PC-9 (cell line): ENCODE measurements at places on chromosomes 11 and 22.

GRCh38 chr11:70111269-70112016, 33.3 kb downstream of the ANO1 start:
- peaks cover 85% of the 10 kb centered on the region for H3K36me3 ChIP-seq
- H3K27ac ChIP-seq = no peak overlapping the region
- no peak overlapping the region for H3K4me3 ChIP-seq
- no peaks in the 10 kb centered on the region for H3K27me3 ChIP-seq

- peaks cover 37% of the 10 kb centered on the region for H3K36me3 ChIP-seq
- H3K4me1 ChIP-seq = peaks cover 43% of the 10 kb centered on the region
- peak overlapping the region; percentile 71; the same call in 1 of the 2 replicates for H3K4me3 ChIP-seq
- peak overlapping the region; percentile 88 for H3K27ac ChIP-seq
Observed at GRCh38 chr11:70400643-70401042, 2.3 kb downstream of the CTTN start.

- H3K27me3 ChIP-seq = no peaks in the 10 kb centered on the region
- H3K36me3 ChIP-seq = peaks cover 55% of the 10 kb centered on the region
- peak; percentile 91 for DNase-seq
- H3K4me3 ChIP-seq = no peak overlapping the region
Observed at GRCh38 chr11:69352715-69353319, 58.9 kb downstream of the MYEOV start.

DNA sequence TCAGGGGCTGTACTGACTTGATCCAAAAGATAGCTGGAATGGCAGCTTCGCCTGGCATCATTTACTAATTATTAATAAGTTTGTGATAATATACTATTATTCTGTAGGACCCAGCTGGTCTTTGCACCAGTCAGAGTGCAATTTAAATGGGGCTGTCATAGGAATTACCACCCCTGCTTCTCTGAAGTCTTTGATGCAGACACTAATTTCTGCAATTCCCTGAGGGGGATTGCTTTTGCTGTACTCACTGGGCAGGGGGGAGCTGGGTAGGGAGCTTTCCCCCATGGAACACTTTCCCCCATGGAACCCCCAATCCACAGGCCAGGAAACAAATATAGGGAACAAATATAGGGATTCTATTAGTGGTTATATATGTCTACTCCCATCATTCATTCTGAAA, 54.9 kb upstream of the TSKU start:
- no peaks in the 10 kb centered on the region for H3K27me3 ChIP-seq
- no peak overlapping the region for H3K4me3 ChIP-seq
- H3K36me3 ChIP-seq = no peaks in the 10 kb centered on the region

DNA sequence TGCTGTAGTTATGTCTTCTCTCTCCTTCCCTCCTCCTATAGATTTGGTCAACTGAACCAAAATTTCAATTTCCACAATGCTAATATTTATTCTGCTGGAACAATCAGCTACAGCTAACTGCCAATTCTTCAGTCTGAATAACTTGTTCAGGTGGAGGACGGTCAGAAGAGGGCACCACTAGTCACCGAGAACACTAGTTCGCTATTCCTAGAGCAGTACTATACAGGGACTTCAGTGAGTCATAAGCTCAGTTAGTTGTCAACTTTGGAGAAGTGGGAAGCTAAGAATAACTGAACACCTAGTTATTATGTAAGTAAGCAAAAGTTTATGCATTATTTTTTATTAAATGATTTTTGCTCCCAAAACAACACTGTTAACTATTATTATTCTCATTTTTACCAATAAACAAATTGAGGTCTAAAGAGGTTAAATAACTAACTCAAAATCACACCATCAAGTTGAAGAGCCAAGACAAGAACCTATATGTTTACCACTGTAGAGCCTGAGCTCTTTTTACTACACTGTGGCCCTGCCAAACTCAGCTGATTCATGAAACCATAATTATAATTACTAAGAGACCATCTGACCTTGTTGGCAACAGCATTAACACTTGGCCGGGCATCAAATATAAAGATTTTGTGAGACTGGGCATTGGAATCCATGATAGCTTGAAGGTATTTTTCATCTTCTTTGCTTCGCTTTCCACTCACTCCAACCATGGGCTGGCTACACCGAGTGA, 59.0 kb downstream of the CEP57 start:
- no peaks in the 10 kb centered on the region; the same call in 1 of the 2 replicates for H3K4me1 ChIP-seq
- H3K27me3 ChIP-seq = no peaks in the 10 kb centered on the region
- peak overlapping the region; percentile 16 for H3K27ac ChIP-seq
- DNase-seq = peak; percentile 56
- peaks cover 51% of the 10 kb centered on the region for H3K36me3 ChIP-seq

DNA sequence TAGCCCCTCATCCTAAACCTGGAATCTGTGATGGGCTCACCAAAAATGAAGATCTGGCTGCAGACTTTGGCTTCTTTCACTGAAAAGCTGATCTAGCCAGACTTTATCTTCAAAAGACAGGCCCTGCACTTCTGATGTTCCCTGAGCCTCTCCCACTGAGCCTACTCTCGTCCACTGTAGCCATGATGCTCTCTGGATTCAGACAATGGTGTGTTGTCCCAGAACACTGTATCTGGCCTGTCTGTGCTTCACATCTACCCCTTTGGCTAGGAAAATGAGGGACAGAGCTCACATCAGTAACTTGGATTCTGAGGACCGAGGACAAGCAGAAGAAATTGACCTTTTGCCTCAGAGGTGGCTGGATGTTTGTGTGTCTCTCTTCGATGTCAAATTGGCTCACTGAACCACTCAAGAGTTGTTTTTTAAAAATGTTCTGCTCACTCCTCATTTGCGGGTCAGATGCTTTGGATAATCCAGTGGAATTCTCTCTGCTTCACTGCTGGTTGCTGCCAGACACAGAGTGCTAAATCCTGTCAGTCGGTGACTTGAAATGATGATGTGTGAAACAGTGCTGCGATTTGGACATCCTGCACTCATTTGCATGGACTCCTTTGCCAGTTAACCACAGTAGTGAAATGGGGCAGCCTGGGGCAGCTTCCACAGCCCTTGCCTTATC, 67.5 kb downstream of the ARFGAP2 start:
- no peak for DNase-seq
- no peaks in the 10 kb centered on the region for H3K27me3 ChIP-seq
- no peaks in the 10 kb centered on the region; the same call in 1 of the 2 replicates for H3K4me1 ChIP-seq
- H3K36me3 ChIP-seq = no peaks in the 10 kb centered on the region
- H3K4me3 ChIP-seq = no peak overlapping the region

DNA sequence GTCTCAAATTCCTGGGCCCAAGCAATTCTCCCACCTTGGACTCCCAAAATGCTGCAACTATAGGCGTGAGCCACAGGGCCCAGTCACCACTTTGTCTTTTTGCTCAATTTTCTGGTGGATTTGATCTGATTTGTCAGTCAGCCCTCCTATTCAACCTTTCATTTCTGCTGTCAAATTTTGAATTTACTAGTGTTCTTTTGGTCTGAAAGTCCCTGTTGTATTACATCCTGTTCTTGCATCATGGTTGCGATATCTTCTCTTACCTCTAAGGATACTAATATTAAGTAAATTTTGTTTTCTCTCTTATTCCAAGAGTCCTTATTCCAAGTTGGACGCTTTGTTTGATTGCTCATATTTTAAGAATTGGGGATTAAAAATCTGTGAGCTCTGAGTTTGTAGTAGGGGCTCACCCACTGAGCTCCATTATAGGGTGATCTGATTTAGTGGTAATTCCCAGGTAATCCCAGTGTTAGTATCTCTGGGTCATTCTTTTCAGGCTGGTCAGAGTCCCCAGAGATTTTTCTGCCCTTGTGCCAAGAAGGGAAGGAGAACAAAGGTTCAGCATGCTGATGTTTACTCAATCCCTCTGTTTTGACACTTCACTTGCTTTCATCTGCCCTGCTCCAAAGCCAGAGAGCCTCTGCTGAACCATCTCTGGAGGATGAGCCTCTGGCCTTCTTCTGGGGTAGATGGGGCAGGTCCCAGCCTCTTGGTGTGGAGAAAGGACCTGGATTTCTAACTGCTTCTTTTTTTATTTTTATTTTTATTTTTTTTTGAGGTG, 10.0 kb downstream of the UPB1 start:
- H3K27ac ChIP-seq = no peak overlapping the region
- H3K36me3 ChIP-seq = no peaks in the 10 kb centered on the region
- H3K27me3 ChIP-seq = no peaks in the 10 kb centered on the region

GRCh38 chr11:59779487-59779886, 24.3 kb downstream of the STX3 start:
- DNase-seq = peak; percentile 60
- no peak overlapping the region for H3K27ac ChIP-seq
- H3K4me1 ChIP-seq = peaks cover 48% of the 10 kb centered on the region

DNA sequence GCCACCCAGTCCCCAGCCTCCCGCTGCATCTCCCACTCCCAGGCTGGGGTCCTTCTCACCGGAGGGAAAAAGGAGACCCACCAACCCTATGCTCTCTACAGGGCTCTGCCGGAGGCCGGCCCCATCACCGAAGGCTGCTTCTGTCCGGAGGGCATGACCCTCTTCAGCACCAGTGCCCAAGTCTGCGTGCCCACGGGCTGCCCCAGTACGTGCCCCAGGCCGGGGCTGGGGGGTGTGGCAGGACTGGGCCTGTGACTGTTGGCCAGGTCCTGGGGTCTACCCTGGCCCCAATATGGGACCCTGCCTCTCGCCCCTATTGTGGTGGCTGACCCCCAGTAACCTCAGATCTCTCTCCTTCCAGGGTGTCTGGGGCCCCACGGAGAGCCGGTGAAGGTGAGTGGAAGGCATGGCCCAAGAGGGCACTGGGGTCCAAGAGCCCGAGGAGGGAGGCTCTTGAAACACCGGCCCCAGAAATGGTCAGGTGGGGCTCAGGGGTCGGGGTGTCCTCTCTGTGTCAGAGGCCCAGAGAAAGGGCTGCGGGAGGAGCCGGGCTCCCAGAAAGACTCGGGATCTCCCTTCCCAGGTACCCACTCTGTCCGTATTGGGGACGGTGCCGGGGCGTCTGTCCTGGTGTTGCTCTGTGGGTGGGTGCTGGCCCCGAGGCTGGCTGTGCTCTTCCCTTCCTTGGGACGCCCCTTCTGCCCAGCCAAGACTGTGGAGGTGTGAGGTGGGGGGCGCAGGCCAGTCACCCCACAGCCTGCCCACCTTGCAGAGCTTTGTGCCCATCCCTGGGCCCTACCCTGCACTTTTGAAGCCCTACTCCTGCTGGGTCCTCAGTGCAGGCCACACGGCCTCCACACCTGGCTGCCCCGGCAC, 26.1 kb upstream of the MUC5B start:
- no peaks in the 10 kb centered on the region for H3K36me3 ChIP-seq
- H3K4me3 ChIP-seq = no peak overlapping the region
- H3K27ac ChIP-seq = no peak overlapping the region
- DNase-seq = no peak
- no peaks in the 10 kb centered on the region for H3K27me3 ChIP-seq
- peaks cover 13% of the 10 kb centered on the region; the same call in 1 of the 2 replicates for H3K4me1 ChIP-seq

GRCh38 chr11:67415501-67416304, at the start of gene CARNS1:
Gene CARNS1, plus strand, starts transcription at chr11:67415678. Its CDS starts 522 bp downstream, at chr11:67416200.
- H3K36me3 ChIP-seq = no peaks in the 10 kb centered on the region
- no peaks in the 10 kb centered on the region for H3K27me3 ChIP-seq
- H3K4me1 ChIP-seq = peaks cover 7% of the 10 kb centered on the region; the same call in 1 of the 2 replicates
- no peak within 1 kb of the TSS for H3K27ac ChIP-seq

DNA sequence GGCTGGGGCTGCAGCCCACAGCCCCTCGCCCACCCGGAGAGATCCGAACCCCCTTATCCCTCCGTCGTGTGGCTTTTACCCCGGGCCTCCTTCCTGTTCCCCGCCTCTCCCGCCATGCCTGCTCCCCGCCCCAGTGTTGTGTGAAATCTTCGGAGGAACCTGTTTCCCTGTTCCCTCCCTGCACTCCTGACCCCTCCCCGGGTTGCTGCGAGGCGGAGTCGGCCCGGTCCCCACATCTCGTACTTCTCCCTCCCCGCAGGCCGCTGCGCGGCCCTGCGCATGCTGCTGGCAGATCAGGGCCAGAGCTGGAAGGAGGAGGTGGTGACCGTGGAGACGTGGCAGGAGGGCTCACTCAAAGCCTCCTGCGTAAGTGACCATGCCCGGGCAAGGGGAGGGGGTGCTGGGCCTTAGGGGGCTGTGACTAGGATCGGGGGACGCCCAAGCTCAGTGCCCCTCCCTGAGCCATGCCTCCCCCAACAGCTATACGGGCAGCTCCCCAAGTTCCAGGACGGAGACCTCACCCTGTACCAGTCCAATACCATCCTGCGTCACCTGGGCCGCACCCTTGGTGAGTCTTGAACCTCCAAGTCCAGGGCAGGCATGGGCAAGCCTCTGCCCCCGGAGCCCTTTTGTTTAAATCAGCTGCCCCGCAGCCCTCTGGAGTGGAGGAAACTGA, 731 bp downstream of the GSTP1 start:
- H3K36me3 ChIP-seq = peaks cover 33% of the 10 kb centered on the region
- DNase-seq = peak; percentile 68
- H3K4me3 ChIP-seq = peak overlapping the region; percentile 82
- H3K27ac ChIP-seq = peak overlapping the region; percentile 69

DNA sequence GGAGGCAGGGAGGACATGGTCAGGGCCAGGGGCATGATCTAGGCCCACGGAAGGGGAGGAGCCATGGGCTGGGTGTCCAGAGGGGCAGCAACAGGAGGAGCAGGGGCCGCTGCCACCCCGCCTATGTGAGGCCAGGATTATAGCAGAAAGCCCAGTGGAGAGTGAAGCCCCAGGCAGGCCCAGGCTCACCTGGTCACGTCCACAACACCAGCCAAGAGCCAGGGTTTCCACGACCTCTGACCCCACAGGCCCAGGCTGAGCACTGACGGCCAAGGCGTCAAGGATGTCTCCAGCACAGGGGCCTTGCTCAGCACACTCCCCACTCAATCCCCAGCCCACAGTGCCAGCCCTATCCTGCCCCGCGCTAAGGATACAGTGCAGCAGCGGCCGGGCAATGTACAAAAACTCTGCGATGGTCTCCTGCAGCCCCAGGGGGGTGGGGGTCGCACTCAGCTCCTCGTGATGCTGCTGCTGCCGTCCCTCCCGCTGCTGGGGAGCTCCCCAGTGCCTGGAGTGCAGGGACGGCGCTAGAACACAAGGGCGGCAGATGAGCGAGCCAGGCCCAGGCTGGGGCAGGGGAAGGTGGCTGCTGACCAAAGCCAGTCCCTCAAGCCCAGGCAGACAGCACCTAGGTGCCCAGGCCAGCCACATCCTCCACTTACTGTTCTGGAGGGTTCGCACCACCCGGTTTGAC, 3.6 kb downstream of the PEX16 start:
- H3K36me3 ChIP-seq = 0 out of 2 replicates have a peak, but pooled peaks cover 8% of the 10 kb centered on the region
- H3K4me3 ChIP-seq = no peak overlapping the region
- no peaks in the 10 kb centered on the region for H3K27me3 ChIP-seq

GRCh38 chr11:128580612-128581011, 6.7 kb downstream of the ETS1 start:
- H3K4me3 ChIP-seq = no peak overlapping the region
- H3K4me1 ChIP-seq = peaks cover 20% of the 10 kb centered on the region
- no peaks in the 10 kb centered on the region for H3K36me3 ChIP-seq
- no peak overlapping the region for H3K27ac ChIP-seq

GRCh38 chr11:61541598-61541997, 33.0 kb downstream of the LRRC10B start:
- no peak overlapping the region for H3K4me3 ChIP-seq
- H3K36me3 ChIP-seq = no peaks in the 10 kb centered on the region
- H3K27me3 ChIP-seq = no peaks in the 10 kb centered on the region
- DNase-seq = peak; percentile 34
